Thoracic aorta (tissue), 2 donors: ENCODE measurements at places on chromosomes 1 and 21. TPM values are rescaled to one million over a fixed set of nuclear protein-coding genes. Genes with fewer than 3 reads are reported as not detected.

DNA sequence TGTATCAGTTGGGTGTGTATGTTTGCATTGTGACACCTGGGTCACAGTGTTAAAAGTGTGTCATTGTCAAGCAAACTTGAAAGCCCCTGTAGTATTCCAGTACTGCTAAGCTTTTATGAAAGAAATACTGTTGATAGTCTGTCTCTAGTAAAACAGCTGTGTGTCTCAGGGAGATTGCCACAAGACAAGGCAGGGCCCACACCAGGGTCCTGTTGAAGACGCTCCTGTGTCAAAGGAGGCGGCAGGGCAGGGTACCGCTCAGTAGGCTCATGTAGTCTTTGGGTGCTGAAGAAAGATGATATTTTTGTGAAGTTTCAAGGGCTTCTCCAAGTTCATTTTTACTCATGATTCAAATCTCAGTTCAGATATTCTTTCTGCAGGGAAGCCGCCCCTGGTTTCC lies 132.5 kb downstream of the GALNT2 start:
- H3K4me1 ChIP-seq = peaks cover 2% of the 10 kb centered on the region
- no peaks in the 10 kb centered on the region for H3K27me3 ChIP-seq
- no peak for DNase-seq
- H3K4me3 ChIP-seq = no peak overlapping the region
- H3K36me3 ChIP-seq = no peaks in the 10 kb centered on the region

DNA sequence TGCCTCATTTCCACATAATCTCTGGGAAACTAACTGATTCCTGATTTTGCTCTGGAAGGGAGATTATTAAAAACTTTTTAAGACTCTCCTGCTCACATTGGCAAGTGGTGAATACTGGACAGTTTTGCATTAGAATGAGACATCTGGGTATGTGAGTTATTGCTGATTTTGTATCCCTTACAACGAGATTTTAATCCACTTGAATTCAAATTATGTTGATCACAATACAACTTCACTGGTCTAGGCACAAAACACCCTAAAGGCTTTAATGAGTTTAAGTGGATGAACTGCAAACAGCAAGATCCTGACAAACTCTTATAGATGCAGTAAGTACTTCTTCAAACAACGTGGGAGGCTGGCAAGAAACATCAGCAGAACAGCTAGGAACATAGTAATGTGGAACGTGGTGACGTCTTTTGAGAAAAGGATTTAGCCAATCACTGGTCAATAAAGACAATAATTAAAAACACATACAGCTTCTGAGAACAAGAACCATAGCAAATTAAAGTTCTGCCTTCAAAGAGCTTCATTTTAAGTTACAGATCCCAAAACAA lies 10.2 kb upstream of the LYPLAL1 start:
- H3K36me3 ChIP-seq = no peaks in the 10 kb centered on the region
- H3K4me1 ChIP-seq = no peaks in the 10 kb centered on the region
- no peak overlapping the region for H3K4me3 ChIP-seq
- H3K27ac ChIP-seq = no peak overlapping the region
- no peak for DNase-seq

DNA sequence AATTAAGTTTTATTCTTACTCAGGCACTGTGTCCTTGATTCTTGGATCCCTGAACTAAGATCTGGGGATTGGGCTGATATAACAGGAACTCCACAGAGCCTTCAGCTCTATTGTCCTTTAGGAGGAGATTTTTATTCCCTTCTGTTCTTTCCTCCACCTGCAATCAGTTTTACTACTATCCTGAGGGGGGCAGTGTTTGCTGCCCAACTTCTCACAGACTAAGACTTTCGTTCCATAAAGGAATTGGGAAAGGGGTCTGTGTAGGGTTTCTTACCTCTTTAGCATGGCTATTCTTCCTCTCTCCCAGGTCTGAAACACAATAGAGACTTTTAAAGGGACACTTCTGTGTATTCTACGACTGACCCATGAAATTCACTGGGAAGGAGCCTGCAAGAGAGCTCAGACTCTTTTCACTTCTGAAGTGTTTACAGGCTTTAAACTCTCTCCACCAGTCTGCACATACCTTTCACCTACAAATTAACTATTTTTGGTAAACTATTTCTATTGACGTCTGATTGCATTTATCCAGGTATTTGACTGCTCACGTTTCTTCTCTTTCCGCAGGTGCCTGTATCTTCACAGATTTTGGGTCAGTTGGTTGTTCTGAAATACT lies 103.3 kb upstream of the DEPDC1 start:
- H3K36me3 ChIP-seq = no peaks in the 10 kb centered on the region
- H3K4me3 ChIP-seq = no peak overlapping the region

DNA sequence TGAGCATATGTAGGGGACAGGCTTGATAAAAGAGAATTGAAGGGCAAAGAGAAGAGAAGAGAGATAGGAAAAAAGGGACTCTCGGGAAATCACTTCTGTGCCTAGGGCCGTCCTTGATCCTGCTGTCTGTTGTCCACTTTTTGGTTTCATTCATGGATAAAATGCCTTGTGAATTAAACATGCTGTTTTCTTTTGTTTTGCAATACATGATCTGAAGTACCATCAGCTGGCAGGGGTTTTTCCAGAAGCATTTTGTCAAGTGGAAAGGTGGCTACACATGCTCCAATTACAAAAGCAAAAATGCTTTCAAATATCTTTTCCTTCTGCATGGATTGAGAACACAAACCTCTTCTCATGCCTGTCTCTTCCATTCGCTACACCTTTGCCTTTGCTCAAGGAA lies 361.7 kb downstream of the PDE4B start:
- no peaks in the 10 kb centered on the region for H3K36me3 ChIP-seq
- DNase-seq = no peak
- no peak overlapping the region for H3K4me3 ChIP-seq
- H3K4me1 ChIP-seq = no peaks in the 10 kb centered on the region
- no peaks in the 10 kb centered on the region for H3K27me3 ChIP-seq
- H3K27ac ChIP-seq = no peak overlapping the region

- DNase-seq = no peak
- no peak overlapping the region for H3K4me3 ChIP-seq
- H3K27ac ChIP-seq = no peak overlapping the region
Observed at GRCh38 chr1:226691247-226691646, 47.8 kb downstream of the ITPKB start.

DNA sequence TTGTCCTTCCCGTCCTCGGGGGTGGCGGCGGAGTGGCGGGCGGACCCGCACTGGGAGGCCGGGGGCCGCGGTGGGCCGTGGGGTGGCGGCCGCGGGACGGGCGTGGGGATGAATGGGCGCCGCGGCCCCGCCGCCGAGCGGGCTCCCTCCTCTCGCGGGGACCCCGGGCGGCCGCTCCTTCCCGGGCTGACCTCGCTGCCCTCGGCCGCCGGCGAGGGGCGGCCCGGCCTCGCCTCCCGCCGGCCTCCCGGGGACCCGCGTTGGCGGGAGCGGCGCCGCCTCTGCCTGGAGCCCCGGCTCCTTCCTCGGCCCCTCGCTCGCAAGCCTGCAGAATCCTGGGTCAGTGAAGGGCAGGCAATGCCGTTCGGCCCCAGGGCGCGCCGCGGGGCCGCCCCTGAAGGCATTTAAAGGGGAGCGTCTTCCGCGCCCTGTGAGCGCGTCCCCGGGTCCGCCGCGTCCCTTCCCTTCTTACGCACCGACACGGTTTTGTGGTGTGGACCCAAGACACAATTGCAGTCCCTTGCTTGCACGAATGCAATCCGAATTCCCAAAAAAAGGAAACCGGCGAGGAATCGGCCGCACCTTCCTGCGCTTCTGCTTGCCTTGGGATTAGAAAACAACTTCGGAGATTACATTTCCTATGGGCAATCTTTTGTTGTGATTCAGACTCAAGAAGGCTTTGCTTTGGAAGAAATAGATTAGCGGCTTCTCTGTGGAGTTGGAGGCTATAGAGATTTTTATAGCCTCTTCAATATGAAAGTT lies 776 bp downstream of the ITSN1 start:
- peak overlapping the region; percentile 75 for H3K4me3 ChIP-seq
- no peak for DNase-seq
- peaks cover 14% of the 10 kb centered on the region for H3K4me1 ChIP-seq
- H3K27me3 ChIP-seq = no peaks in the 10 kb centered on the region
- peak overlapping the region; percentile 90 for H3K27ac ChIP-seq

- no peak overlapping the region for H3K27ac ChIP-seq
- peak overlapping the region; percentile 86 for H3K4me3 ChIP-seq
- H3K4me1 ChIP-seq = peaks cover 7% of the 10 kb centered on the region
- no peak for DNase-seq
Observed at GRCh38 chr21:25563361-25564116, 43.7 kb downstream of the MRPL39 start.

DNA sequence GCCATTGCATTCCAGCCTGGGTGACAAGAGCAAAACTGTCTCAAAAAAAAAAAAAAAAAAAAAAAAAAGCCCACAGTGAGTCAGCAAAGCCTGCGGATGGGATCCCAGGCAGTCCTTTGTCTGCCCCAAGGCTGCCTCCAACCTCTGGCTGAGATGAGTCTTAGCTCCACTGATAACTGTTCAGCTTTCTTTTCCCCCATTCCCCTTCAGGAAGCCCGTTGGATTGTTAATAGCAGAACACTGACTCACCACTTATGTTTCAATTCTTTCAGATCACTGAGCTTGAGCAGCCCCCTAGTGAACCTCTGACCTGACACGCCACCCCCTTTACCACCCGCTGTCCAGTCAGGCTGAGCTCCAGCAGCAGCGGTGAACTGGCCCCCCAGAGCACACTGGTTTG lies 57.5 kb downstream of the ERG start:
- peaks cover 2% of the 10 kb centered on the region for H3K36me3 ChIP-seq
- no peaks in the 10 kb centered on the region for H3K27me3 ChIP-seq
- H3K4me3 ChIP-seq = no peak overlapping the region
- H3K4me1 ChIP-seq = peaks cover 82% of the 10 kb centered on the region
- no peak overlapping the region for H3K27ac ChIP-seq

DNA sequence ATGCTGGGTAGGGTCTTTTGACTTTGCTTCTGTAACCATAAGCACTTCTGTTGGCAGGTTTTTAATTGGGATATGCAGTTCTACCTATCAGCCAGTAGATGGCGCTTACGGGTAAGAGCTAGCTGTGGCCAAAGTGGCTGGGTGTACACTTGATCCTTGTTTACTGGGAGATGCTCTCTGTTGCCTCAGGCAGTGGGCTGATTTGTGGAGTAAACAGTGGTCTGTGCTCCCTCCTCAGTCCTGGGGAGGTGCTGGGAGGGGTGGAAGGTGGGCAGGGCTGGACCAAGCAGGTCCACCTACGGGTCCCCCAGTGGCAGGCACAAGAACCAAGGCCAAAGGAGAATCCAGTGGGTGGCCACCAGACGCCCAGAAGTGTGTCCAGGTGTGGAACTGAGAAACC lies 43.4 kb downstream of the RALGPS2 start:
- H3K4me3 ChIP-seq = no peak overlapping the region
- H3K4me1 ChIP-seq = no peaks in the 10 kb centered on the region
- no peak for DNase-seq
- H3K27ac ChIP-seq = no peak overlapping the region
- H3K27me3 ChIP-seq = no peaks in the 10 kb centered on the region

DNA sequence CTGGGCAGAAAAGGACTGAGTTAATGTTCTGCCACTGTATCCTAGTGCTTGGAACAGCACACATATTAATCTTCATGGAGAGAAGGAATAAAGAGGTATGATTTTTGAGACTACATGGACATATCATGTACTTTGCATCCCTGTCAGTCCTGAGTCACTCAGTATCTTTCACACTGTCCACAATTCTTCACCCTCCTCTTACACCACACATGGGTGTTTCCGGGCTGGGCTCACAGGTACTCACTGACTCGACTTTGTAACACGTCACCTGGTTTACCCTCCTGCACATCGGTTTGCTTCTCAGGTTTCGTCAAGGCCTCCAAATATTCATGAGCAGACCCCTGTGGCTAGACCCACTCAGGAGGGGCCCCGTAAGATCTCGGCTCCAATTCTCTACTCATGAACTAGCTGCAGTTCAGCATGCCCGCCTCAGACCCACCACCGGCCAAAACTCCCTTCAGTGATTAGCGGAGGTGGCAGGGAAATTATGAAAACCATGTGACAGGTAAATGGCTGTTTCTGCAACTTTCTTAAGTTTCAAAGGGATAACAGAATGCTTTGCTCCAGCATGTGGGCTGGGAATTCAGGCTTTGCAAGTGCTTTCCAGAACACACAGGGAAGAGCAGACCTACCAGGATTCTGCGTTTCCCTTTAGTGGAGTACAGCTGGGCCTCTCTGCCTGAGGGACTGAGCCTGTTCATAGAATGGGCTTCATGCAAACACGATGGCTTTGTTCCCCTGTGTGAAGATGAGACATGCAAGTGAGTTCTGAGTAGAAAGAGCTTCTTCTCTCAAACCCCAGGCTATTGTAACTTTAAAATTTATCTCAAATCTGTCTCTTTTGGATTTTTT lies 31.3 kb upstream of the TRABD2B start:
- DNase-seq = no peak
- no peak overlapping the region for H3K27ac ChIP-seq
- H3K27me3 ChIP-seq = no peaks in the 10 kb centered on the region
- no peaks in the 10 kb centered on the region for H3K4me1 ChIP-seq
- H3K4me3 ChIP-seq = no peak overlapping the region

Gene PTPRC
- total RNA-seq = 86.8 TPM

Gene FMO4
- total RNA-seq = 10.6 TPM

Gene TENT5C
- total RNA-seq = 5.4 TPM

Gene ASTN1
- total RNA-seq = 0.42 TPM
